NCI-H1436 (cell line): ENCODE measurements at places on chromosomes 2 and 18.
A peak's percentile ranks its signal among the peaks of the same experiment; 100 is the strongest.

DNA sequence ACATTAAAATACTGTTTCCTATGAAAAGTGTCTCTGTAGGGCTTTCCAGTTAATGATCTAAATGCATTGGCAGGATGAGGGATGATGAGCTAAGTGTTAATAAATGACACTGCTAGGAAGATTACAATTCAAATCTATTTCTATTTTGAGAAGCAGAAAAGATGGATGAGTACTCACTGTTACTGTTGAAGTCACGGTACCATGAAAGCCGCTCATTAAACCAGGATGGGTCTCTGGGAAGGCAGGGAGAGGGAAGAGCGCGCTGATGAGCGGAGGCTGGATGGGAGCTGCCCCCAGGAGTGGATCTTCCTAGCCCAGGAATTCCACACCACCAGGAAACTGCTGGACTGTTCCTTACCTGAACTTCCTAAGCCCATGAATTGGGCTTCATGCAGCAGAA lies 27.1 kb upstream of the TXNDC2 start:
- no peak for DNase-seq

DNA sequence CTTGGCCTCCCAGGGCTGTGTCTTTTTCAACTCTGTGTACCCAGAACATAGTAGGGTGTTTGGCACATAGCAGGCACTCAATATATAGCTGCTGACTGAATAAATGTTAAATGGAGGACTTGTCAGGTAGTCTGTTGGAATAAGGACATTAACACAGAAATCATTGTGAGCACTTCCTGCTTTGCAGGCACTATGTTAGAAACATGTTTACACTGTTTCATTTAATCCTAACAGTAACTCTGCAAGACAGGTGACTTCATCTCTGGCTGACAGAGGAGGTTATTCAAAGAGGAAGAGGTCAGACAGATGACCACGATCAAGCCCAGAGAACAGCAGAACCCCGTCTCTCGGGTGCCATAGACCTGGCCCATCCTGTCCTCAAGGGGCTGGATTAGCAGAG lies 28.0 kb upstream of the PIEZO2 start:
- DNase-seq, result no peak

- peak; percentile 58 for DNase-seq
These were observed at the start of gene LYPD6 for GRCh38 chr2:149330127-149331022. LYPD6 (plus strand) TSS chr2:149330587; CDS start chr2:149437709, 107,122 bp downstream.

DNA sequence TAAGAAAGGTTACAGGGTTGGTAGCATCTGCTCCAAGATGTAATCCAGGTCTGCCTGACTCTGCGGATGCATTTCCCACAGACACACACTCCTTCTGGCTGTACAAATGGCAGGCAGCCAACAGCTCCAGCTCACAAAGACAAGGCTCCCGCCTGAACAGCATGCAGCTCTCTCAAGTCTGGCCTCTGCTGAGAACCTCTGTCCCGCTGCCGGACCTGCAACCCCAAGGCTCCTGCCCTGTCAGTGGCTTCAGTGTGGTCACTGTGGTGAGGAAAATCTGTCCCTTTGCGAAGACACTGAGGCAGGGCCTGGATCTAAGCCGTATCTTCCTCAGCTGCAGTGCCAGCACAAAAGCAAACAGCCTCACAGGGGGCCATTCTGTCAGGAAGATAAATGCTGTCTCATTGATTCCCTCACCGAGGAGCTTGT lies 469.3 kb upstream of the MEX3C start:
- DNase-seq, result no peak

DNA sequence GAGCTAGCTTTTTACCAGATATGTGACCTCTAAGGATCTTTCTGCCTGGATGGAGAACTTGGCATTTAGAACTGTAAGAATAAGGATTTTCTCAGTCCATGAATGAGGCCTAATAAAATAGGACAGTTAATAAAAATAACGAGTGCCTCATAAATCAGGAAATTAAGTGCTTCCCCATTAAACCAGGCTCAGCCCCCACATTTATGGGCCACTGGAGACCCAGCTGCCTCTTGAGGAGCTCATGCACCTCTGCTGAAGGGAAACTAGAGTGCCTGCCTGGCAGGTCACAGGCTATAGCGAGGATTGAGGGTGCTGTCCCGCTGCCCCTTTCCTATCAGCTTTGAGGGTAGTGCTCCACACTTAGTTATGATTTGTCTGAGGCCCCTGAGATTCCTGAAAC lies 158.0 kb downstream of the ALK start:
- no peak for DNase-seq

- no peak for DNase-seq
These were observed 209.9 kb downstream of the TMEM182 start for GRCh38 chr2:102971701-102972100.

- DNase-seq, result no peak
These were observed 45.6 kb upstream of the ITGAV start for GRCh38 chr2:186544255-186544675.

GRCh38 chr18:3458378-3458777 lies 8.4 kb downstream of the TGIF1 start:
- no peak for DNase-seq

DNA sequence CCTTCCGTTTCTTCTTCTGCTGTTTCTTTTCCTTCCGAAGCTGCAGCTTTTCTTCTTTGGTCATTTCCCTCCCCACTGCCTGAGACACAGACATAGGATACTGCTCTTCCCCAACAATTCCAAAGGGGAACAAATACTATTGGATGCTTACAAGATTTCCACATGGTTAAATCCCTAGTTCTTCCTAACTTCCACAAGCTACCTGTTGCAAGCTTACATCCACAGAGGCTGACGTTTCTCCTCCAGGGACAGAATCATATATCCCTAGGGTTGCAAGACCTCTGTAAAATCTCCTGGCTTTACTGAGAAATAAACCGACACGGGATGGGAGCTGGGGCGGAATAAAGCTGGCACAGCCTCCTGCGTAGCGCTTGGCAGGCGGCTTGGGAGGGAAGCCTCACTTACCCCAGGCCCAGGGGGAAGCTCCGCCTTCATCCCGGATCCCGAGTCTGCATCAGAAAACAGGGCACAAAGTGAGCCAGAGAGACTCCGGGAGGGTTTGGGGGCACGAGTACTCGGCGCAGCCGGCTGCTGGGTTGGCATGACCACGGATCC lies 590 bp downstream of the EIF2B4 start:
- DNase-seq, result no peak

DNA sequence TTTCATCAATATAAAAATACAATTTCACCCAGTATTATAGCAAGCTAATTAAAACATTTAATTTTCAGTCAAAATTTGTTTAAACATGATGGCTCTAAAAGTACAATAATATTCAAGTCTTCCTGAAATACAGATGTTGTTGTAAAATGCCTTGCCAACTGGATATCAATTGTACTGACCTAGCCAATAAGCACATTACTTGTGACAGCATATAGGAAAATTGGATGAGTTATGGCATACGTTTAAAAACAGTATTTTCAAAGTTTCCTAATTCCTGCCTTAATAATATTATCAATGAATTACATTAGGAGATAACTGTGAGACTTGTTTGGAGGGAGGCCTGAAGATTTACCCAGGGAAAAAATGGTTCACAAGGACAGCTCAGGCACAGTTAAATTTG lies 336.9 kb upstream of the CDH20 start:
- no peak for DNase-seq

- DNase-seq, result no peak
These were observed 37.0 kb downstream of the NIFK start for GRCh38 chr2:121699421-121700333.

DNA sequence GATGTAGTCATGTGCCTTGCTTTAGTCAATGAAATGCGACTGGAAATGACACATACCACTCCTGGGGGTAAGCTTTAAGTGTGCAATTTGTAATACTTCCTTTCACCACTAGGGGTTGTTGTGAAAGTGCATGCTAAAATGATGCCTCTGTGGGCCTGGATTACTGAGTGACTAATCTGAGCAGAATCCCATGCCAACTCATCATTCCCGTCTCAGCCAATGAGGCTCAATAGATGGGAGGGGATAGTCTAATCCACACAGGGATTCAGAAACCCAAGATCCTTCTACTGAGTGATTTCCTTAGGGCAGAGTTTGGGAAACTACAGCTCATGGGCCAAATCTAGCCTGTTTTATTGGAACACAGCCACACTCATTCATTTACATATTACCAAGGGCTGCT lies 54.0 kb downstream of the HRH4 start:
- peak; percentile 12 for DNase-seq

DNA sequence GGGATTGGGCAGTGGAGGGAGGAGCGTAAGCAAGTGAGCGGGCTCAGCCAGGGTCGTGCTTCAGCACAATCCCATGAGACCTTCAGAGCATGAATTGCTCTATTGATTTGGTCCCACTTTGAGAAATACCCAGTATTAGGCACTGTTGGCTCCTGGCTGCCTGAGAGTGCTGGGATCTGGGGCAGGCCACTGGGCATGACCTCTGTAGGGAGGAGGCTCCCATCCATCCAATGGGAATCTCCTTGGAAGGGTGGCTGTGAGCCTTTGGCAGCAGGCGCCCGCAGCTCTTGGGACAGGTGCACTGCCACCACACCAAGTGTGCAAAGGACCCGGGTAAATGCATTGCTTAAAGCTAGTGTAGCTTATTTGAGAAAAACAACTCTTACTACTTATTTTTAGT lies 137.5 kb downstream of the LDLRAD4 start:
- no peak for DNase-seq

DNA sequence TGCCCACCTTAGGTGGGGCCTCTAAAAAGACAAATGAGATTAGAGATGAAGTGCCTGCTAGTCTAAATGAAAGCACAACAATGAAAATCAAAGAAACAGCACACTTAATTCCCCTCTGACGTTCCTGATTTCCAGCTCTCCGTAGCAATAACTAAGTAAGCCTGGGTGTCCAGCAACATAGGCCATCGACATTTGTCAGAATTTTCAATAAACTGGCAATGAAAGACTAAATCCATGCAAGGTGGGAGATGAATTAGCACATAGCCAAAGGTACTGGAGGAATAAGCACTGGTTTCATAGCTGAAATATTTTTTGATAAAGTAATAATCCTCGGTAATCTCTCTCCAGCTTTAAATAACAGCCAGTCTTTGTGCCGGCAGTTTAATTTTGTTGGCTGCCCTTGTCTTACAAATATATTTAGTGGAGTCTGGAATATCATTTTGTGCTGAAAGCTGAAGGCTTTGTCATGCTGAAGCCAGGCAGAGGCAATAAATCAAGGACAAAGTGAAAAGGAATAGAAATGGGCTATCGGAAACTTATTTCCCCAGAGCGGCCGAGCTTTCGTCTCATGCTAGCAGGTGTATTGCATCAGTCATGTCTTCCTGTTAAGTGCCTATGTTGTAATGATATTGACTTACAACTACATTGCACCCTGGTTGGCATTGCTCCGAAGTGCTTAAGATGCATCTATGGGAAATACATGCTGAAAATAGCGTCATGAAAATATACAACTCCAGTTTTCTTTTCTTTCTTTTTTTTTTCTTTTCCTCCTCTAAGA lies 790.1 kb downstream of the CNTNAP5 start:
- no peak for DNase-seq

GRCh38 chr18:52228166-52228565 lies 111.8 kb upstream of the DCC start:
- no peak for DNase-seq

DNA sequence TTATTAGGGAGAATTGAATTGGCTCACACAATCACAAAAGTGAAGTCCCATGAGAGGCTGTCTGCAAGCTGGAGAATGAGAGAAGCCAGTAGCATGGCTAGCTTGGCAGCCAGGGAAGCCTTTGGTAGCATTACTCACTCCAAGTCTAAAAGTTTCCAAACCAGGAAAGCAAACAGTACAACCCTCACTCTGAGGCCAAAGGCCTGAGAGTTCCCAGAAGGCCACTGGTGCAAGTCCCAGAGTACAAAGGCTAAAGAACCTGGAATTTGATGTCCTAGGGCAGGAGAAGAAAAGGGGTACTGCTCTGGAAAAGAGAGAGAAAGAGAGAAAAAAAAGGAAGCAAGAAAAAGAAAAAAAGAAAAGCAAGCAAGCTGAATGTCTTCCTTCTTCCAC lies 318.2 kb downstream of the RND3 start:
- no peak for DNase-seq

DNA sequence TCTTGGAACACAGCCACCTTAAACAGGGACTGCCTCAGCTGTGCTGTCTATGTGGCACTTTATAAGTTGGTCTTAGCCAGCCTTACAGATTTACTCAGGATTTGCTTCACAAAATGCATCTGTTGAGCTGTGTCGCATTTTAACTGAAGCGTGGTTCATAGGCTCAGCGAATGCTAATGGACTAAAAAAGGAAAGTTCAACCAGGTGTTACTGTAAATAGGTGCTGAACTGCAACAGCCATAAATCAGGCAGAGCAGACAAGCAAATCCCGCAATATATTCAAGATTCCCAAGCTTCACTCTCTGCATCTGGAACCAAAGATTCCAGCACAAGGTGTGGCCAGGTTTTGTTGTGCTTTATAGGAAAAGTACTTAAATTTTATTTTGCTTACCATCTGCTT lies 130.0 kb downstream of the EPHA4 start:
- DNase-seq, result no peak

DNA sequence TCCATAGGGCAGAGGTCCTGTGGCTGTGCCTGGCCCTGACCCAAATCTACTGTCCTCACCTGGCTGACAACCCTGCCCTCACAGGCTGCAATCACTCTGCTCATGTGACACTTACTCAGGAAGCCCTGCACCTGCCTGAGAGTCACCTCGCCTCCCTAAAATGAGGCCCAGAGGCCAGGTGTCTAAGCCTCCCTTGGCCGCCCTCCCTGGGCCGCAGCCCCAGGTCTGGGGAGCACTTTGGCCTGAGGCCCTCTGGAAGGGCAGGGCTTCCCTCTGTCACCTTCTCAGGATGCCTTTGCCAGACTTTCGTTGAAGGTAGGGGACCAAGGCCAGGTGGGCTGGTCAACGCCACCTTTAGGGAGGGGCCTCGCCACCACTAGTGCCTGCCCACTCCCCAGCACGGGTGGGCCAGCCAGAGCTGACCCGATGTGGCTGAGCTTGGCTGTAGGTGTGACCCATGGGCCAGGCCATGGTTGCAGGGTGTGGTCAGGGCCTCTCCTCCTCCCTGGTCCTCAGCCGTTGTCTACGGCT lies 6.1 kb upstream of the GPC1 start:
- no peak for DNase-seq

DNA sequence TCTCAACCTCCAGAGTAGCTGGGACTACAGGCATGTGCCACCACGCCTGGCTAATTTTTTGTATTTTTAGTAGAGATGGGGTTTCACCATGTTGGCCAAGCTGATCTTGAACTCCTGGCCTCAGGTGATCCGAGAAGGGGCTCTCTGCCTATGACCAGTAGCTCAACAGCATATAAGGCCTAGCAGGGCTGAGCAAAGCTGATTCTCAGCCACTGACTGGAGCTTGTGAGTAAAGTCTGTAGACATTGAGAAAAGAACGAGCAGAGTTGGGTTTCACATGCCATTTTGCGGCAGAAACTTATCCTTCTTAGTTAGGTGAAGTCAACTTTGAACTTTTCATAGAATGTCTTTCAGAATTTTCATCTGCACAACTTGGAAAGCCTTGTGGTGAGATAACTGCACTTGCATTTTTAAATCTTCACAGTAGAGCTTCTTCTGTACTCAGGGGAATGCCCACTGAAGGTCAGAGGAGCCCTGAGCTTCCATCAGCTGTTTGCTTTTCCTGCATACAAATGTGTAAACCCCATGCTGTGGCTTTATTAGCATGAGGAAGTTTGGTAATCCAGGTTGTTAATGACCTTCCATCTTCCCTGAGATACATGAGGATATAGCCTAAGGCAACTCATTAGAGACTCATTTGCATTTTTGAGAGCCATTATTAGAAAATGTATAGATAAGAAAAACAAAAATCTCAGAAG lies 602.4 kb downstream of the METTL4 start:
- no peak for DNase-seq
